HT1080 (cell line): ENCODE measurements at places on chromosomes 11 and 22. TPM values are rescaled to one million over a fixed set of nuclear protein-coding genes. Genes with fewer than 3 reads are reported as not detected.

ACR gene
- total RNA-seq, result not detected in 2 replicates

- no peak for DNase-seq
Measured at GRCh38 chr11:124340142-124340447, 20.1 kb upstream of the OR8D2 start.

CCDC157 gene
- total RNA-seq, result 2.8 and 3.1 TPM in 2 replicates

MIAT gene
- total RNA-seq, result 0.07 and 0.10 TPM in 2 replicates

- DNase-seq, result no peak
Measured at GRCh38 chr11:2594267-2594666, 105.5 kb downstream of the KCNQ1OT1 start.

- DNase-seq, result no peak
Measured at GRCh38 chr11:133942577-133942976, 14.2 kb downstream of the IGSF9B start.

C11orf42 gene
- total RNA-seq, result not detected in 2 replicates

DNA sequence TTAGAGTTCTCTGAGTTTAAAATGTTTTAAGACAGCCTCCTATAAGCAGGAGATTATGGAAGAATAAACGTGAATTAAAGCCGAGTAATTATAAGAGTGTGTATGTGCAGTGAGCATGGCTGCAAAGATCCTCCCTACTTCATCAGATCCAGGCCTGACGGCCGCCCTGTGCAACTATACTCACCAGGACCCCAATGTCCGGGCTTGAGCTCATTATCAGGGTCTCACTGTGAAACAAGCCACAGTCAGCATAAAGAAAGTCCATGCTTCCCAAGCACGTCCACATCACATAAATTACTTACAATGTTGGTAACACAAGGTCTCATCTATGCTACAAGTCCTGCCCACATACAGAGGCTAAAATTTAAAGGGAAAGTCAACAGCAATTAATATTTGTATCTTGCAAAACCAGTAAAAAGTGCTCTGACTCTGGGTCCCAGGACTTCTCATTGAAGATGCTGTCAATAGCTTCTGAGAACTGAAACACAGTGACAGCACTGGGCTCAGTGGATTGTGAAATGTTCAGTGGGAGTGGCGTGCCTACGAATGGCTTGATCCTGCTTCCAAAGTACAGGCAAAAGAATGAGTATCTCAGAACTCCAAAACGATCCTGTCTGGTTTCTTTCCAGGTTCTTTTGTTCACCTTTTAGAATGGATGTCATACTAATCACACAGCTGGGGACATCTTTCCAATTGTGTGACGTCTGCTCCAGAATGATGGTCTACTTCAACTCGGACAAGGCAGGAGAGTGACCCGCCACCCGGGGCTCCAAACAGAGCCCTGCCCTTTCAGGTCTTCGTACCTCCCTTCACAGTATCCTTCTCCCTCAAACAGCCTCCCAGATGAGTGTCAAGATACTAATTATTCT, 72.1 kb upstream of the ARFGAP3 start:
- no peak for DNase-seq

DNA sequence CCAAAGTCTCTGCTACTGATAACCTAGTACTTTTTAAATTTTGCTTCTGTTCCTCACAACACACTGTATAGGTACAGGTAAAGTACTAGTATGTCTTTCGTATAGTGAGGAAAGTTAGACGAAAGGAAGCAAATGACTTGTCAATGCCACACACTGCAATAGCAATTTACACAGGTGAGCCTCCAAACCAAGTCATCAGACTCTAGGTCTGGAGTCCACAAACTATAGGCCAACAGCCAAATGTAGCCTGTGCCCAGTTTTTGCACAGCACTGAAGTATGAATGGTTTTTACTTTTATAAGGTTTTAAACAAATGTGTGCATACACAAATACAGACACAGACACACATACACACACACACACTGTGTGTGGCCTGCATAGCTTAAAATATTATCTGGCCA, 28.1 kb downstream of the ALG8 start:
- DNase-seq, result no peak

GRCh38 chr11:111694851-111695250, 71.3 kb downstream of the PPP2R1B start:
- peak; percentile 82 for DNase-seq

SYT13 gene
- total RNA-seq, result 0.03 and 0.63 TPM in 2 replicates

SYT8 gene
- total RNA-seq, result not detected in 2 replicates
